Hypothalamus (tissue), 51 donors: ENCODE measurements at places on chromosomes 6 and 20.

GRCh38 chr6:158049055-158050028, 67.7 kb downstream of the SYNJ2 start:
- no peak for DNase-seq

DNA sequence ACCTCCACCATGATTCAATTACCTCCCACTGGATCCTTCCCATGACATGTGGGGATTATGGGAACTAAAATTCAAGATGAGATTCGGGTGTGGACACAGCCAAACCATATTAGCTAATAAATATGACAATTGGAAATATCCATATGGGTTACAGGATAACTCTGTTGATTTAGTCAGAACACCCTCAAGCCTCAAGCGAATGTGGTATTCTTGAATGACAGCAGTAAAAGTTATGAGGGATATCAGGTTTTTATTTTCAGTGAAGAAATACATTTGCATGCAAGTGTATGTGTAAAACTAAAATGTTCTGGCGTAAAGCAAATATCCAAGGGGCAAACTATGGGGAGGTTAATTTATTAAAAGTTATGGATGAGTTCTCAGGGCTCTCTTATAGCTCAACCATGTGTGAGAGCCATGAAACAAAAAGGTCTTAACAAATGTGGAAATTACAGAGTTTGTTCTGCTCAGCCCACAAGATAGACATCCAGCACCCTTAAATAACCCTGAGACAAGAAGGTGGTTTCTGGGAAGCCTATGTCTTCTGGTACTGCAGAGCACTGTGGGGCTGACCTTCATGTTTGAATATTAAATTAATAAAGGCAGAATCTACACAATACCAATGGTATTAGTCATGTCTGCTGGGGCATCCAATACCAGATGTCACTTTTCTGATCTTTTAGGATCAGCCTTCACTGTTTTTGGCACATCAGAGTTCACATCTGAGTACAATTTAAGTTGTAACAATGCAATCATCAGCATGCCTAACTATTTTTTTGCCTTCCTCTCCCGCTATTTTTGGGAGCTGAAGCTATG, 370.5 kb upstream of the RSPO3 start:
- no peak for DNase-seq

- no peak for DNase-seq
These were observed 77.0 kb downstream of the TBX18 start for GRCh38 chr6:84687431-84687830.

- no peak for DNase-seq
These were observed 323.3 kb upstream of the NT5E start for GRCh38 chr6:85126485-85127167.

DNA sequence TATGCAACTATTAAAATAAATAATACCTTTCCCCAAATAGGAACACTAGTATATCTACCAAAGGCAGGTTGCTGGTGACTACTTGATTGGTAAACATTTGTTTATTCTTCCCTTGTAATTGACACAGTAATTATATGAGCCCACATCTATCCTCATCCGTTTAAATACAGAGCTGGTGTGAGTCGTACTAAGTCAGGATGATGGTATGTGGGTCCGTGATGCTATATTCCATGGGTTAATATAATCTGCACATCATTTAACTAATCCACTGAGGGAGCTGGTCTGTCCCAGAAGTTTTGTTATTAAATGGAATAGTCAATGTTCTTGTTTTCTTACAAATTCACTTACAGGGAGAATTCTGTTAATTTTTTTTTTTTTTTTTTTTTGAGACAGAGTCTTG, 164.0 kb upstream of the AGPAT4 start:
- no peak for DNase-seq

DNA sequence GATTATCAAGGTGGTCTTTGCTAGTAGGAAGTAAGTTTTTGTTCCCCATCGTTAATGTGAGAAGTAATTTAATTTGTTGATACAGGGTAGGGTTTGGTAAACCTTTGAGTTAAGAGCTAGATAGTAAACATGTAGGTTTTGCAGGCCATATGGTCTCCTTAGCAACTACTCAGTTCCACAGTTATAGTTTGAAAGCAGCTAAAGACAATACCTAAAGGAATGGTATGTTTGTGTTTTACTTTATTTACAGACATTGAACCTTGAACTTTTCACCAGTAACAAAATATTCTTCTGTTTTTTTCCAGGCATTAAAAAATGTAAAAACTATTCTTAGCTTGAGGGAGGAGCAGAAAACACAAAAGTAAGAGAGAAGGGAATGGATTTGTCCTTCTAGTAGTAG, 1.7 kb downstream of the CAP2 start:
- DNase-seq = no peak

- DNase-seq = no peak
These were observed 22.3 kb upstream of the BMP7 start for GRCh38 chr20:57288651-57289277.

DNA sequence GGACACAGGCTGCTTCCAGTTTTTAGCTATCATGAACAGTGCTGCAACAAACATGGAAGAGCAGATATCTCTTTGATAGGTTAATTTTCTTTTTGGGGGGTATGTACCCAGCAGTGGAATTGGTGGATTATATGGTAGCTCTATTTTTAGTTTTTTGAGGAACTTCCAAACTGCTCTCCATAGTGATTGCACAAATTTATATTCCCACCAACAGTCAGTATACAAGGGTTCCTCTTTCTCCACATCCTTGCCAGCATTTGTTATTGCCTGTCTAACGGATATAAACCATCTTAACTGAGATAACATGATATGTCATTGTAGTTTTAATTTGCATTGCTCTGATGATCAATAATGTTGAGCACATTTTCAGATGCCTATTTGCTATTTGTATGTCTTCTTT, 237.6 kb downstream of the MMUT start:
- DNase-seq = no peak

GRCh38 chr6:148177589-148178233, 164.9 kb upstream of the SASH1 start:
- no peak for DNase-seq

DNA sequence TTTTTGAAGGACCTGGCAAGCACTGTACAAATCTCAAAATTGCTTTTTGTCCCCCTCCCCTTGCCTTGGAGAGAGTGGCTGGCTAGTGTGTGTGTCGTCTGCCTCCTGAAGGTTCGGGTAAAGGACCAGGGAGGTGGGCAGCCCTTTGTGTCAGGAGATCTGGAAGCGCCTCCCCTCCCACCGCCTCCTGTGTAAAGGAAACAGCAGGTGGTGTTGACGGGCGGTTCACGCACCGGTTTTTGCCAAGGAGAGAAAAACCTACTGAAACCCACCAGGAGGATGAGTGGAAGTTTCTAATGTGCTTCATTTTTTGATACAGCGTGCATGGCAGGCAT, 1.2 kb downstream of the ENTPD6 start:
- DNase-seq = no peak

GRCh38 chr20:25084626-25085187, 2.8 kb upstream of the VSX1 start:
- no peak for DNase-seq

DNA sequence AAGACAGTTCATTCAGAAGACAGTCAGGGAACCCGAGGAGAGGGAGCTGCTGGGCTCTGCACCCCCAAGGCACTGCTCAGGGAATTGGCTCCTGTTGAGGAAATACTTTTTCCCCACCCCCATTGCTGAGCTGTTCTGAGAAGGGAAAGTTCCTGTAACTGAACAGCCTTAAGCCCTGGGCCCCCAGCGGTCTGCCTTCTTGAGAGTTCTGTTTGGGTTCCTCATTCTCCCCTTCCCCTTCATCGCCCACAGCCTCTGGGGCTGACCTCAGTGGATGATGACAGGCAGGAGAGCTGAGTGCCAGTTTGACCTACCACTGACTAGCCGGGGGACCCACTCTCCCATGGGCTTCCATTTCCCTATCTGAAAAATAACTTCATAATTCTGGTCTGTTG, 10.7 kb downstream of the HCK start:
- peak; percentile 35 for DNase-seq
